Umbilical cord (tissue), 2 donors: ENCODE measurements at places on chromosomes 12 and 14. TPM values are rescaled to one million over a fixed set of nuclear protein-coding genes. Genes with fewer than 3 reads are reported as not detected.

The ANKRD33 gene
- total RNA-seq, result 2.9 TPM

The VRTN gene
- 1.2 TPM for total RNA-seq

The GSG1 gene
- total RNA-seq, result 1.2 TPM

The PSMD9 gene
- 24.6 TPM for total RNA-seq

The CLEC14A gene
- total RNA-seq, result 15.4 TPM

The EPYC gene
- total RNA-seq, result 2.2 TPM

The ARF3 gene
- total RNA-seq, result 25.3 TPM

The NDRG2 gene
- 40.2 TPM for total RNA-seq

The RAB2B gene
- total RNA-seq, result 39.2 TPM

The HSPB8 gene
- total RNA-seq, result 35.6 TPM

The RNASE2 gene
- total RNA-seq, result 1.4 TPM

The KCNA1 gene
- 2.9 TPM for total RNA-seq

The DEPDC4 gene
- not detected for total RNA-seq

The DPPA3 gene
- not detected for total RNA-seq

The KRT2 gene
- total RNA-seq, result 0.48 TPM

The TMEM119 gene
- total RNA-seq, result 85.0 TPM

The SPATS2 gene
- 12.3 TPM for total RNA-seq

The RILPL2 gene
- 5.3 TPM for total RNA-seq

The TAPBPL gene
- total RNA-seq, result 3.6 TPM

The TDRD9 gene
- 0.96 TPM for total RNA-seq

The SIX1 gene
- total RNA-seq, result 1.2 TPM

The TAS2R30 gene
- total RNA-seq, result 22.4 TPM

The SLC25A21 gene
- total RNA-seq, result 1.7 TPM

The RNU4-1 gene
- under 0.01 TPM for total RNA-seq

The ESPL1 gene
- 8.4 TPM for total RNA-seq

The B4GALNT1 gene
- 1.4 TPM for total RNA-seq

The TAS2R19 gene
- total RNA-seq, result 21.9 TPM

The DNAH10 gene
- 0.72 TPM for total RNA-seq

The SERPINA5 gene
- total RNA-seq, result 0.24 TPM

The NANOG gene
- total RNA-seq, result 0.24 TPM

The ERP27 gene
- 0.24 TPM for total RNA-seq

The PIWIL1 gene
- total RNA-seq, result 1.4 TPM

The PDZRN4 gene
- total RNA-seq, result 22.4 TPM

The DMAC2L gene
- total RNA-seq, result 19.3 TPM

The TMEM233 gene
- total RNA-seq, result 1.7 TPM

The KRT1 gene
- 4.1 TPM for total RNA-seq

The KLHDC2 gene
- 53.2 TPM for total RNA-seq

The FOXN4 gene
- total RNA-seq, result 1.9 TPM

The MUCL1 gene
- total RNA-seq, result not detected

The BICD1 gene
- 34.7 TPM for total RNA-seq

The TAS2R7 gene
- total RNA-seq, result 2.9 TPM

The MFAP5 gene
- total RNA-seq, result 53.0 TPM

The OR6C2 gene
- total RNA-seq, result 11.8 TPM

The SPTB gene
- 25.0 TPM for total RNA-seq

The CGRRF1 gene
- total RNA-seq, result 23.4 TPM

The ADAM21 gene
- 3.4 TPM for total RNA-seq

The NTN4 gene
- total RNA-seq, result 11.1 TPM

The TRAFD1 gene
- 22.4 TPM for total RNA-seq

The PRPF40B gene
- 19.5 TPM for total RNA-seq

The CD27 gene
- not detected for total RNA-seq

The CLEC4C gene
- not detected for total RNA-seq

The KERA gene
- total RNA-seq, result 3.1 TPM

The SLC17A8 gene
- 1.7 TPM for total RNA-seq

The TPPP2 gene
- total RNA-seq, result not detected

The PTHLH gene
- total RNA-seq, result 11.1 TPM
